ENCODE measurements at places on chromosomes 7 and 10.

- DNase-seq: no peak
Measured at GRCh38 chr10:88660598-88660884, 3.7 kb upstream of the LIPF start.

DNA sequence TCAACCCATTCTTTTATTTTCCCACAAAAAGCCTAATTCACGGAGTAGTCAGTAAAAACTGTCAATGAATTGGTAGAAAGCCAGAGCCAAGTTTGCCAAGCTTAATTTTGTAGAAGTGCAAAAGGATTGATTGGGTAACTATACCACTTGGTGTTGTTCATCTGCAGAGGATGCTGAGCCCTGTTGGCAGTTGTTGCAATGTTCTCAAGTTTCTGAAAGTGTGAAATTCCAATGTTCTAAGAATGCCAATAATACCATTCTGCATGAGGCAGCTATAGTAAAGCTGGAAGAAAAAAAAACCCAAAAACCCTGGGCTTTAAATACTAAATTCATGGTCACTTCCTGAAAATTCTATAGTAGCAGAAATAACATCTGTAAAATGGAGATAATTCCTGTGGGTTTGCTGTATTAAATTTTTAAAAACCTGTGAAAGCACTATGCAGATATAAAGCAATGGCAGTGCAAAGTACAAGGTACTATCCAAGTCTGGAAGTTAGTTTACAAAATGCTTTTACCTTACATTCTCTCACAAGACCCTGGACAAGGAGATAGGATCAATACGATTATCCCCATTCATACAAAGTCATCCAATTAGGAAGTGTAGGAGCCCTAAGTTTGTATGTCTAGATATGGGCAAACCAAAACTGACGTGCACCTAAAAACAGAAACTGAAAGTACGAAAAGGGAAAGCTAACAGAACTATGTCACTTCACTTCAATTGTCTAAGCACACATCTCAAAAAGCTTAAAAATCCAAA is 6.0 kb upstream of the PON1 start:
- no peak for DNase-seq

GRCh38 chr7:1944619-1945210 is 274.6 kb downstream of the ELFN1 start:
- no peak for DNase-seq

DNA sequence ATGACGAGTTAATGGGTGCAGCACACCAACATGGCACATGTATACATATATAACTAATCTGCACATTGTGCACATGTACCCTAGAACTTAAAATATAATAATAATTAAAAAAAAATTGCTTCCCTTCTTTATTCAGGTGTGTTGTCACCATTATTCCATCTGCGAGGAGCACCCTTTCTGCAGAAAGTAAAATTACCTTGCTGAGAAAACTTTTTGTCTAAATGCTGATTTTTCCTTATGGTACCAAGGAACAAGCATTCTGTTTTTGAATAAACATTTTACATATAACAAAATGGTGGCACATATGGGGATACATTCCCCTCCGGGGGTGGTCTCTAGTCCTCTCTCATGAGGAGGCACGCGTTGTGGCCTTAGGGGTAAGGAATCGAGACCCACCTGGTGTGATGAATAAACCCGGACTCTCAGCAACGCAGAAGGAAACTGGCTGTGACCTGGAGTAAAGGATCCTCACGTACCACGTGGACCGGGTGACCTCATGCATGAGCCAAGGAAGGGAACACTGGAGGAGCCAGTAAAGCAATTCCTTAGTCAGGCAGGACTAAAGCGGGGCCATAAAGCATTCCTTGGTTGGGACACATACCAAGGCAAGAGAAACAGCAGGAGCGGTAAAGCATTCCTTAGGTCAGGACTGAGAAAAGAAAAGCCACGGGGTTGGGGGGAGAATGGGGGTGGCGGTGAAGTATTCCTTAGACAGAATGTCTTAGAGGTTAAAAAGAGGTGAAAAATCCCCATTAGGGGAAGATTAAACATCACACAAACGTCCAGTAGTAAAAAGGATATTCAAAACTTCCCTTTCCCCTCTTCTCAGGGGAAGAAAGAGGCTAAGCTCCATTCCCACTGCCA is 20.8 kb upstream of the OPTN start:
- no peak for DNase-seq

GRCh38 chr10:1048349-1048731 is 579 bp downstream of the IDI1 start:
- DNase-seq: no peak

DNA sequence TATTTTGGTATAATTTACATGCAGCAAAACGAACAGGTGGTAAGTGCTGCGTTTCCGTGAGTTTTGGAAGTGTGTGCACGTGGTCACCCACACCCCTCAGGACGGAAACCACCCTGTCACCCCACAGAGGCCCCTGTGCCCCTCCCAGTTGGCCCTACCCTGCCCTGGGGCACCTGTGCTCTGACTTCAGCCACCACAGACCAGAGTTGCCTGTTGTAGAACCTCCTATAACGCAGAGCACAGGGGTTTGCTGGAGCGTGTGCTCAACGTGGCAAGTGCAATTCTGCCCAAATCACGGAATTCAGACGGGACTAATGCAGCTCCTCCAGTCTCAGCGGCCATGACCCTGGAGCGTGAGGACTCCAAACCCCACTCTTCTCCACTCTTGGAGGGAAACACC is 9.6 kb upstream of the CFAP46 start:
- DNase-seq: no peak

DNA sequence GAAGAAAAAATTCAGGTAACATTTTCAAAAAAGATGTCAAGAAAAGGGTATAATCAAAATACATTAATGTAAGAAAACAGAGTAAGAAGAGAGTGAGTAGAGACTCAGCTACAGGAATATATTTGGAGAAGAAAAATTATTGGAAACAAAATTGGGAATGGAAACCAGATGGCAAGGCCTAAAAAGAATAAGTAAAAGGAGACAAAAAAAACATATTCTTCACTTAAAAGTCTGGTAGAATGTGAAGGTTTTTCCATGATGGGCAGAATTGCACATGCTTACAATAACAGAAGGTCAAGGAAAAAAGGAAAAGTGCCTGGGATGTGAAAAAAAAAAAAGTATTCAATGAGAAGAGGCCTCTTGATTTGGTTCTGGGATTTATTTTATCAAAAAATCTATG is 1061.8 kb upstream of the LRRTM3 start:
- DNase-seq: no peak

DNA sequence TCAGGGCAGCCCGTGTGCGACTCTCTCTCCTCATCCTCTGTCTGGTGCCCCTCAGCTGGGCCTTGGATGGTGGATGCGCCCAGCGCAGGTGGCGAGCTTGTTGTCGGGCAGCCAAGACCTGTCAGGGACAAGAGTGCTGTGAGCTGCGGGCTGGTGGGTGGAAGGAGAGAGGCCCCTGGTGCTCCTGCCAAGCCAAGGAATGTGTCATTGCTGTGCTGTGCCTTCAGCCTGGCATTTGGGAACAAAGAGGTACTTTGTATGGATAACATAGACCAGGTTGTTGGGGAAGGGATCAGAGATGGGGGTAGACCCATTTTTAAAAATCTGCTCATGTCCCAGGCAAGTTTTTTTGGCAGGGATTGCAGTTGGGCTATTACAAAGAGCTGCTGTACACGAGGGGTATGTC is 120.9 kb downstream of the PKD1L1 start:
- no peak for DNase-seq

GRCh38 chr7:78296046-78296597 is 497.5 kb downstream of the PHTF2 start:
- DNase-seq: no peak

DNA sequence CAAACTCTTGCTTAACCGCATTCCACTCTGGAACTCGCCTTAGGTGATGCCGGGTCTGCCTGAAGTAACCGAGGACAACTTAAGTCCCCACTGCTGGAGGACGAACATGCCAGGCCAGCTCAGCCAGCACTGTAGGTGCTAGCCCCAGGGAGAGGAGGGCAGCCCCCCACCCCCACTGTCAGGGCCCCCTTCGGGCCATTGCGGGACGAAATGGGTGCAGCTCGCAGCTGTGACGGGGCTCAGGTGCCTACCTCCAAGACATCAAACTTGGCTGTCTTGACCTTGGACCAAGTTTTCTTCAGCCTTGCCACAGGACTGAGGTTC is 60.4 kb downstream of the CSGALNACT2 start:
- no peak for DNase-seq

GRCh38 chr10:4234661-4235060 is 449.7 kb upstream of the KLF6 start:
- DNase-seq: peak; percentile 25

DNA sequence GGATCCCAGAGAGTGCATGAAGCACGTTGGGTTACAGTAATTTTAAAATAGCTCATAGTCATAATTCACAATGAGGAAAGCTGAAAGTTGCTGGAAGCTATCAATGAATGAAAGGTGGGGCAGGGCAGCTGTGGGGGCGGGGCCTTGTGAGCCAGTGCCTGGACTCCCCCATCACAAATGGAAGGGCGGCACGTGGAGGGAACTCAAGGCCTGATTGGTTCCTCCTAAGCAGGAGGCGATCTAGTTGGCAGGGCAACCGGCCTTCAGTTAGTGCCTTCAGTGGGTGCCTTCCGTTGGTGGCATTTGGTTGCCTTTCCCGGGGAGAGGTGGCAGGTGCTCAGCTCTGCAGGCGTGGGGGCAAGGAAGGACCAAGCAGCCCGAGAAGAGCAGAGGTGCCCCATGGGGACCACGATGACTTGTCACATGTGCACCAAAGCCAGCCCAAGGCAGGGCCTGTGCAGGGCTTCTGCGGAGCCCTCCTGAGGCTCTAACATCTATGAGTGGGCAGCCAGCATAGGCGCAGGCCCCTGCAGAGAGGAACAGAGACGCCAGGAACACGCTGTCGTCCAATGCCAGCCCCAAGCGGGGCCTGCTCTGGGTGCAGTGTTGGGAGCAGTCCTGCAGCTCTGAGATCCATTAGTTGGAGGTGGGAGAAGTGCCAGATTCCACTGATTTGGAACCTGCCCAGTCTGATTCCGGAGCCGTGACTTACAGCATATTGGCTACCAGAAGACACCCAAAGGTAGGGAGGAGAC is 59.8 kb upstream of the PDSS1 start:
- DNase-seq: no peak

DNA sequence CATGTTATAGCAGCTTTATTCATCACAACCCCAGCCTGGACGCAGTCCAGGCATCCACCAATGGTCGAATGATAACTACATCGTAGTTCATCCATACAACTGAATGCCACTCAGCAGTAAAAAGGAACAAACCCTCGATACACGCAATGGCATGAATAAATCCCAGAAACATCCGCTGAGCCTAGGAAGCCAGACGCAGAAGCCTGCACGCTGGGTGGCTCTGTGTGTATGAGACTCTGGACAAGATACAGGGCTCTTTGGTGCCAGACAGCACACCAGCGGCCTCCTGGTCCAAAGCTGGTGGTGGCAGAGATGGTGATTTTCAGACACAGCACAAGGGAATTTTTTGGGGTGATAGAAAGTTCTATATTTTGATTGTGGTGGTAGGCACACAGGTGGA is 10.0 kb upstream of the CRYGN start:
- no peak for DNase-seq

- DNase-seq: no peak
Measured at GRCh38 chr10:31477584-31477983, 158.6 kb downstream of the ZEB1 start.

- no peak for DNase-seq
Measured at GRCh38 chr10:70678757-70679489, 6.6 kb downstream of the ADAMTS14 start.
